ENCODE measurements at places on chromosomes 5 and 9.
A peak's percentile ranks its signal among the peaks of the same experiment; 100 is the strongest.

GRCh38 chr5:113224605-113225065, 210.2 kb downstream of the TSSK1B start:
- no peak for DNase-seq

- no peak for DNase-seq
Observed at GRCh38 chr5:173554038-173554955, 62.2 kb downstream of the BOD1 start.

DNA sequence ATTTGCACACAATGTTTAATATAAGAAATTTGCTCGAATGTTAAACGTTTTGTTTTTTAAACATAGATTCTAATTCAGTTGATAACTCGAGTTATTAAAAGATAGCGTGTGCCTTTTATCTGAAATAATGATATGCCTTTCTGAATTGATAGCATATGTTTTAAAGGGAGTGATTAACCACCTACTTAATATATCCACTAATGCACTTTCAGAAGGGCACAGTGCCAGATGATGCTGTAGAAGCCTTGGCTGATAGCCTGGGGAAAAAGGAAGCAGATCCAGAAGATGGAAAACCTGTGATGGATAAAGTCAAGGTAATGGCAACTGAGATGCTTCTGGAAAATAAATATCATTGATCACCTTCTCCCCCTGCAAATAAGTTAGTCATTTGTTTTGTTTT, 53.9 kb downstream of the ERAP1 start:
- DNase-seq = no peak

DNA sequence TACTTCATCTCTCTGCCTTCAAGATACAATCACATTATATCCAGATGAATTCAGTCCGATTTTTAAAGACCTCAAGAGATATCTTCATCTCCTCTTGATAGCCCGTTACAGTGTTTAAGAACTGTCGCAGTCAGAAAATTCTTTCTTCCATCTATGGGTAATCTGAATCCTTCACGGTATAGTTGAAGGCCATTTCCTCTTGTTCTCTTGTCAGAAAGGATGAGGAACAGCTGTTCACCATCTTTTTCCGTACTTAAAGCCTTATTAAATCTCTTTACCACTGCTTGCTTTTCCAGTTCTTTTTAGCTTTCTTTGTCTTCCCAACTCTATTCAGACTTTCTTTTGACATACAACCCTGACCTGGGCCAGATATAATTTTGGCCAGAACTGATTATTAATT, 121.8 kb downstream of the XRCC4 start:
- no peak for DNase-seq

DNA sequence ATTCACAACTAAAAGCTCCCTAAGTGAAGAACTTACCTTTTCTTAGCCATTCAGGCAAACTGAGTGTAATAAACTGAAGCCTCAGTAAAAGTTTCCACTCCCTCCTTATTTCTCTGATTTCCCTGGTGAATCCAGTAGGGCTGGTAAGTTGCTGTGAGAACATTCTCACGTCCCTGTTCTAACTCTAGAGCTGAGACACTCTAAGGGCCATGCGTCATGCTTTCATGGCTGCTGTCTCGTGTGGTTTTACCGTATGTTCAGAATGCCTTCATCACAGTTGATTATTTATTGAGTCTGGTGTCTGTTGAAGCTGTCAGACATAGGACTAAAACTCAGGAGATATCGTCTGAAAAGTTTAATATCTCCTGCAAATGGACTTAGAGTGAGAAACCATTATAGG, 1.3 kb downstream of the OR2S2 start:
- no peak for DNase-seq

DNA sequence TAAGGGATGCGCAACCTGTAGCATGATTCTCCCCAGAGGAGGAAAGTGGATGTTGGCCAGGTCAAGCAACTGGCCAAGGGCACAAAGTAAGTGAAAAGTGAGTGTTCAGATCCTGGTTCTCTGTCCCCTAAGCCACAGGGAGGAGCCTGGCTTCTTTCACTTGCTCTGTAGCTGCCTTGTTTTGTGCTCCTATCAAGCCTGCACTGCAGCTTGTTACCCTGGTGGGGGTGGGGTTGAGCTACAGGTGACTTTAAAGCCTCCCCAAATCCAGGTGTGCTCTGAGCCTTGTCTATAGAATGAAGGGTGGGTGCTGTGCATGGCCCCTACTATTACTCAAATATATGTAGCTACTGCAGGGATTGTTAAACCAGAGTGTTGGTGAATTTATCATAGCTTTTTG, 32.9 kb downstream of the RALGPS1 start:
- DNase-seq = no peak

GRCh38 chr9:136597141-136597885, 51.5 kb upstream of the NOTCH1 start:
- no peak for DNase-seq

GRCh38 chr5:53940921-53941320, 369.5 kb downstream of the ARL15 start:
- DNase-seq = no peak

DNA sequence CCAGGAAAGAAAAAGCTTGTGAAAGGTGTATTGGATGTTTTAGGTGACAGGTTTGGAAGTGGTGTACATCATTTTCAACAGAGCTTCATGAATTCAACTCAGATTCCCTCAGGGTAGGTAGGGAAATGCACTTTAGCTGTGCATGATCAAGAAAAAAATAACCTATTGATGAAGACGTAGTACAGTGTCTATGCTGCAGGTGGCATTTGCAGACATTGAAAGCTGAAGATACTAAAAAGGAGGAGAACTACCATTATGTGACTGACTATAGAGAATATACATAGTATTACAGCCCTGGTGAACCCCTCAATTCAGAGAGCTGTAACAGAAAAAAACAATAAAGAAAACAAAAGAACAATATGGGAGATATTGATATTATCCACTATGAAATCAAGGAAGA, 2344.7 kb upstream of the ACO1 start:
- no peak for DNase-seq

GRCh38 chr5:95178046-95178651, 106.7 kb downstream of the MCTP1 start:
- DNase-seq = peak; percentile 5

GRCh38 chr9:134981829-134982228, 64.1 kb upstream of the FCN1 start:
- no peak for DNase-seq

DNA sequence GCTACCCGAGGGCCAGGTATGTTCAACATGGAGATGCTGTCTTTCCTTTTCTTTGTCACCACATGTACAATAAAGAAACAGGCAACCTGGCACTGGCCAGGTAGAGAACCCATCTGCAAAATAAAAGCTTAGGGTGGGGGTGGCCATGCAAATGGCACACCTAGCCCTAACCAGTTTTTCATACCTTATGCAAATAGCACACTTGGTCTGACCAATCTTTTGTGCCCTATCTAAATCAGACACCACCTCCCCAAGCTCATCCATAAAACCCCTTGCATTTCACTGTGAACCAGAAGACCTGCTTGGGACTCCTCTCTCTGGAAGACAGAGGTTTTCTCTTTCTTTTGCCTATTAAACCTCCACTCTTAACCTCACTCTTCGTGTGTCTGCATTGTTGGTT, 33.9 kb downstream of the JAKMIP2 start:
- no peak for DNase-seq

DNA sequence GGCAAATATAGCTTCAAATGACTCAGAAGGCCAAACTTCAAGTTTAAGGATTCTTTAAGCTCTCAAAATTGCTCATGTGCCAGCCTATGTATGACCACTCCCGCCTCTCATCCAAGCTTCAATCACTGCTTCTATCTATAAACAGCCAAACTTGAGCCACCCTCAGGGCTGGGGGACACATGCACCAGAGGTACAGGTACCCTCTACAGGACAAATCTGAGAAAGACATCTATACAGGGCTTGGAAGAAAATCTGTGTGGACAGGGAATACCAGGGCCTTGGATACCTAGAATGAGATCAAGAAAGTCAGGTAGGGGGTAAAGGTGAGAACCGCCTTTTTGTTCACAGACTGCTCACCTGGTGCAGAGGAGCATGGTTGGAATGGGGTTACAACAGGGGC, 217.9 kb downstream of the ATPSCKMT start:
- no peak for DNase-seq

DNA sequence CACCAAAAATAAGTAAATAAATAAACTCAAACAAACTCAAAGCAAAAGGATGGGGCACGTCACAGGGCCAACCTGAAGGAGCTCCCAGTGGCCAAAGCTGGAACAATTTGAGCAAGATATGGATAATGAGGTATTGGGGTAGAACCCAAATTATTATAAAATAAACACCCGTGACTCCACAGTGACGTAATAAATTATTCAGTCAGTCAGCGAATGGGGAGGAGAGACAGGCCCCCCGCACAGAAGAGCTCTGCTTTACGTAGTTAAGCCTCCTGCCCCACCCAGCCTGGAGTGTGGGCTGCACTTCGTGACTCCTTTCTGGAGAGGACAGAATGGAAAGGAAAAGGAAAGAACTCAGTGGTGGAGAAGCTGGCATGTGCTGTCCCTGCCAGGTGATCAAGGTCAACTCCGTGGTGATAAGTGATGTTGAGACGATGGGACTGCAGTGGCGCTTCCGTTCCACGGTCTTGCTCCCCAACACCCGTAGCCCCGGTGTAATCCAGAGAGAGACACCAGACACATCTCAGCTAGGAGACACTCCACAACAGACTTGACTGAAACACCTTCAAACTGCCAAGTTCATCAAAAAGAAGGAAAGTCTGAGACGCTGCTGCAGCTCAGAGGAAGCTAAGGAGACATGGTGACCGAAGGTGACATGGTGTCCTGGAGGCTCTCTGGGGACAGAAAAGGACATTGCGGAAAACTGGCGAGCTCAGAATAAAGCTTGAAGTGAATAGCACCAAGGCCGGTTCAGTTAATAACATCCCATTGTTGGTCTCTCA, 83.3 kb upstream of the COL5A1 start:
- no peak for DNase-seq

- no peak for DNase-seq
Observed at GRCh38 chr5:56152437-56152836, 80.7 kb downstream of the ANKRD55 start.

DNA sequence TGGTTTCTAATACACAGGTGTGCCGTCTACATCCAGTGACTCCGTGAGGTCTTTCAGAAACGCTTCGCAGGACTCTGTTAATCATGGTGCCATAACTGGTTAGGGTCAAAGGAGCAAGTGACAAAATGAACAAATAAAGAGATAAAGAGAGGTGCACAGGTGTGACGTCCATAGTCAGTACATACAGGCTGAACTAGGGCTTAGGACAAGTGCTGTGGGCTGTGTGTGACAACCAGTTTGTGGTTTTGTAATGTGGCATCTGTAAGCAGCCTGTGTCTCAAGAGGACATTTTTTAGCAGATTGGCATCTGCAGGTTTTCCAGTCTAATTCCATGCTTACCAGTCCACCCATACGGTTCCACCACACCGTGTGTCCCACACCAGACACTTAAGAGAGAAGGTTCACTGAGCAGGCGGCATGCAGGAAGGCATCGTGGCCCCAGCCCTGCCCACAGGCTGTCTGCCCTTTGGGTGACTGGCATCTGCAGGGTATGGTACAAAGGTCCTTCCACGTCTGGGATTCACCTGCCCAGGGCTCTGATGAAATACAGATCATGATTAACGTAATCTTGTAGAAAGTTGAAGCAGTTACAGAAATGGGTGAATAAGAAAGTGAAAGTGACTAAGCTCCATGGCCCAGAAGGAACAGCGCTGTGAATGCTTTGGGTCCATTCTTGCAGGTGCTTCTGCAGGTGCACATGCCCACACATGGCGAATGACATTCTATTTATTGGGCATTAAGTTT, 26.9 kb downstream of the SRD5A1 start:
- DNase-seq = no peak

GRCh38 chr9:123326187-123326586, 29.8 kb upstream of the CRB2 start:
- DNase-seq = no peak

DNA sequence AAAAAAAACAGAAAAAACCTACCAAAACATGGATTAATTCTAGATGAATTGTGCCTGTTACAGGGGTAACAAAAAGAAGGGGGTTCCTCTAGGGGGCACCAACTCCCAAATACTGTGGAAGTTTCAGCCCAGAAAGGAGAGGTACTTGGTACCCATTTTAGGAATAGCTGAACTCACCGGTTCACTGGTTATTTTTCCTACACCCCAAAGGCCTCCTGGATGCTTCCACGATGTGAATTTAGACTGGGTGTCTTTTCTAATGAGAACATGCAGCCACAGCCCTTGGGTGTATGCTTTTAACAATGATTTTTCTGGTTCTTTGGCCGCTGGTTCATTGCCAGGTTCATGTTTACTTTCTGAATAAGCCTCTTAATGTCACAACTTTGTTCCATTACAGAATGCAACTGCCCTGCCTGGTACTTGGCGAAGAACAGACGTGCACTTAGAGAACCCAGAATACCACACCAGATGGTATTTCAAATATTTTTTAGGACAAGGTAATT, 46.7 kb downstream of the GARNL3 start:
- DNase-seq = no peak

- DNase-seq = no peak
Observed at GRCh38 chr9:92535940-92536850, at the start of gene ECM2. Gene ECM2 (minus strand): TSS chr9:92535990. CDS start chr9:92522866, 13,124 bp downstream.

DNA sequence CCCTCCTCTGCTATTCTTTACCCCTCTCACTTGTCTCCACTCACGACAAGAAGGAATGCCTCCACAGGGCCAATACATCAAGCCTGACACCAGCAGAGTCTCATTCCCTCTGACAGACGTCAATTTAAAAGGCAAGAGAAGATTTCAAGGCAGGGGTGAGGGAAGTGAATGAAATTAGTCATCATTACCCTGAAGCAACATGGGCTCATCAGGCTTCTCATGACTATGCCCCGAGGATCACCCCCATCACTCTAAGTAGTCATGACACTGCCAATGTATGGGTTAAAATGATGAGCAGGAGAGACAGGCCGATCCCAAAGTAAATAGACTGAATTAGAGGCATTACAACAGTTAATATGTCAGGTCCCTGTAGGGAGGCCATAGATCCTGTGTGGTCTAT, 504.4 kb downstream of the TLE4 start:
- no peak for DNase-seq

Measured in NCI-H1436 treated with DMSO at 0.1 percent for 48 hours (cell line).